NCI-H2227 treated with DMSO at 0.1 percent for 48 hours (cell line): ENCODE measurements at places on chromosomes 4 and X.

GRCh38 chrX:54446084-54446483 lies 5.9 kb downstream of the TSR2 start:
- DNase-seq: no peak

DNA sequence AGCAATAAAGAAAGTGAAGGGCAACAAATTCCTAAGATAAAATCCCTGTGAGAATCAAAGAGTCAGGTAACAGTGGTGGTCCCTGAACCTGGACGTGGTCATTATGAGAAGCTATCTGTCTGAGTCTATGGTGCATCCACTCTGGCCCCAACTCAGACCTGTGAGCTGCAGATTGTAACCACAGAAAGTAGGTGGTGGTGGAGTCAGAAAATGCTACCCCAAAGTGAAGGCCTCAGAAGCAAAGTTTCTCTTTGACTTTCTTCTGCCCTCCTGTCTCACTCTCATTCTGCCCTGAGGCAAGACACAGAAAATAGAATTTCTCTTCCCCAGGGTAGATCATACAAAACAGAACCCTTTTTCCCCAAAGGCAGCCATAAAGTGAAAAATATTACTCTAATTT lies 84.1 kb upstream of the NEIL3 start:
- no peak for DNase-seq

- DNase-seq: no peak
Observed at GRCh38 chr4:3642056-3642630, 109.9 kb upstream of the LRPAP1 start.

- no peak for DNase-seq
Observed at GRCh38 chr4:40309250-40309774, 25.8 kb upstream of the CHRNA9 start.

- DNase-seq: no peak
Observed at GRCh38 chr4:10082047-10082446, 34.6 kb downstream of the WDR1 start.

GRCh38 chr4:185352741-185353140 lies 43.0 kb downstream of the LRP2BP start:
- DNase-seq: no peak

- DNase-seq: no peak
Observed at GRCh38 chrX:129780441-129781105, 824 bp downstream of the SASH3 start.

DNA sequence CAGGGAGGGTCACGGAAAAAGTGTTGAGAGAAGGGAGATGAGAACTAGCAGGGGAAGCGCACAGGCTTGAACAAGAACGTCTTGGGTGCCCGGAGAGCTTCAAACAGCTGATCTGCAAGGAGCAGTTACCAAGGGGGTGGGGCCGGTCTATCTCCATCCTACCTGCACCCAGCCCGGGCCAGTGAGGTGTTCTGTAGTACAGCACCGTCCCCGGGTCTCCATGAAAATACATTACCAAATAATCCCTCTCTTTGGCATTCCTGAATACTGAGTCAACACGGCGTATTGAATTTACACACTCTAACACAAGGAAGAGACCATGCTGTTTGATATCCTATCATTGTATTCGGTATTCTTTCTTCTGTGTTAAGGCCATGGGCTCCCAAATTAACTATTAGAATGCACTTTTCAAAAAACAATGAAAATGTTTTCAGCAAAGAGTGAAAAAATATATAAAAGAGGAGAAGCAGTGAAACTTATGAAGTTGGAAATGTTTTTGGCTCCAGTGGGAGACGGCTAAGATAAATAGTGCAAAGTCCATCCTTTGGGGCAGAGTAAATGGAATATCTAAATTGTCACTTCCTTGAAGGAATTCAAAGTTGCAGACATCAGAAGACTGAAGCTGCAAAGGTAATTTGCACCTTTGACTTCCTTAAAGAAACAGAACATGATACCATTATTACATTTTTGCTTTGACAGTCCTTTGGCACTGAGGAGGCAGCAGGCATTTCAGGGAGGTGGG lies 90.3 kb downstream of the DHRSX start:
- DNase-seq: no peak

GRCh38 chr4:101192244-101192643 lies 155.1 kb downstream of the PPP3CA start:
- DNase-seq: no peak

DNA sequence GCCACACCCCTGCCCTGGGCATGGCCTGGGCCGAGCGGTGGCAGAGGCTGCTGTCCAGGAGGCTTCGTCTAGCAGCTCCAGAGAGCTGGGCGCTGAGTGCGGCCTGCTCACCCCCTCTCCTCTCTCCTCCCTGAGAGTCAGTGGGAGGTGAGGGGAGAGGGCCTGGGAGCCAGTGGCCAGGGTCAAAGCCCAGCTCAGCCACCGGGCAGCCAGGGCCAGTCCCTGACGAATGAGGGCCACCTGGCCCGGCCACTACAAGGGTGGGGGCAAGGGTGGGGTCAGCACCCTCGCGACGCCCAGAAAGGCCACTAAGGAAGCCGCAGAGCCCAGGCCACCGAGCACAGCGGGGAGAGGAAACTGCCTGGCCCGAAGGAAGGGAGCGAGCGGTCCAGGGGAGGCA lies 131.7 kb downstream of the FAM53A start:
- DNase-seq: no peak

- no peak for DNase-seq
Observed at GRCh38 chr4:8644461-8644891, 51.9 kb downstream of the CPZ start.

GRCh38 chrX:103688946-103689345 lies 2.4 kb upstream of the MORF4L2 start:
- DNase-seq: peak; percentile 59

- DNase-seq: no peak
Observed at GRCh38 chrX:108397627-108398391, 40.4 kb downstream of the COL4A6 start.

DNA sequence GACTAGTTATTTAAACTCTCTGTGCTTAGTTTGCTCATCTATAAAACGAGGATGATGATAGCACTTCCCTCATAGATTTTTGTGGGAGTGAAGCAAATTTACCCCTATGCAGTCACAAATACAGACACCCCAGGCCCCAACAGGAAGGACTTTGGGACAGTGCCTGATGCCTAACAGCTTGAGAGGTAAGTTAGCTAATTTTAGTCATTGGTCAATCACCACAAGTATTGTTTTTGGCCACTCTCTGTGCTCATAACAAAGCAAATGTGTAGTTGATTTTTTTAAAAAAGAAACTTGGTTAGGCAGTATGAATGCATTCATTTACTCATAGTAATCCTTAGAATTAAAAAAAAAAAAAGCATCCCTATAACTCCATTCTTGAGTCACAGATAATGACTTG lies 1590.7 kb upstream of the TENM3 start:
- DNase-seq: no peak

GRCh38 chr4:128782875-128783614 lies 26.5 kb upstream of the JADE1 start:
- no peak for DNase-seq

GRCh38 chr4:184675821-184676492 lies 26.4 kb downstream of the PRIMPOL start:
- DNase-seq: no peak
